ENCODE measurements at places on chromosomes 6 and 20.

DNA sequence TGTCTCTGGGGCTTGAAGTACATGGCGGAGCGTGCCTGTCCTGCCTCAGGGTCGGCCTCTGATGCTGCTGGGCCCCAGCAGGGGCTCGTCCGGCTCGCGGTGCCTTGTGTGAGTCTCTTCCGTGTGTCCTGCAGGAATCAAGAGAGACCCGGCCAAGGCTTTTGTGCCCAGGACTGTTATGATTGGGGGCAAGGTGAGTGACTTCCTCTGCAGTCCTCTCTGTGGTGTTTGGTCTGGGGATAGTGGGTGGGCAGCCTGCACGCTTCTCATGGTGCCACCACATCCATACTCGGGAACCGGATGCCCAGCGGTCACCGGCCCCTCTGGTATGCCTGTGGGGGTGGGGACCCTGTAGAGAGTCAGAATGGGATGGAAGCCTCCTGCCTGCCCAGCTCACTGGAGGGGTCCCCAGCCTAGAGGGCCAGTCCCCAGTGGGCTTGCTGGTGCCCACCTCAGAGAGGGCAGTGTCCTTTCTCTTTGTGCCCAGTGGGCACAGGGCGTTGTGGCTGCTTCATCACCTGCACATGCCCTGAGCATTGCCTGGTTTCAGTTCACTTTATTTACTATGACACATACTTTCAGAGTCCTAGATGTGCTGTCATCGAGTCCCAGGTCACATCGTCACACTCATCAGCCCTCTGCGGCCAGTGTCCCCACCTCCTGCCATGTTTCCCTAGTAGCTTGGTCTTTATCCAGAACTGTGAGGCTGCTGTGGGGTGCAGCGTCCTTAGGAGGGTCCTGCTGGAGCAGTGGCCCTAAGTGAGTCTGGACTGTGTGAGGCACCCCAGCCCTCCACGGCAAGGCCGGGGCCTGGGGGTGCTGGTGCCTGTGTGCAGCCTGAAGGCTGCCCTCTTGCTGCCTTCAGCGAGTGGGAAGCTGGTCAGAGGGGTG is 40.7 kb downstream of the PYGB start:
- DNase-seq: no peak

- DNase-seq: no peak
These were observed 1308.1 kb upstream of the GJE1 start for GRCh38 chr6:140824595-140824994.

GRCh38 chr20:1900321-1900801 is 5.2 kb downstream of the SIRPA start:
- peak; percentile 92 for DNase-seq

- DNase-seq: no peak
These were observed 33.3 kb downstream of the EPB41L2 start for GRCh38 chr6:131029626-131030297.

DNA sequence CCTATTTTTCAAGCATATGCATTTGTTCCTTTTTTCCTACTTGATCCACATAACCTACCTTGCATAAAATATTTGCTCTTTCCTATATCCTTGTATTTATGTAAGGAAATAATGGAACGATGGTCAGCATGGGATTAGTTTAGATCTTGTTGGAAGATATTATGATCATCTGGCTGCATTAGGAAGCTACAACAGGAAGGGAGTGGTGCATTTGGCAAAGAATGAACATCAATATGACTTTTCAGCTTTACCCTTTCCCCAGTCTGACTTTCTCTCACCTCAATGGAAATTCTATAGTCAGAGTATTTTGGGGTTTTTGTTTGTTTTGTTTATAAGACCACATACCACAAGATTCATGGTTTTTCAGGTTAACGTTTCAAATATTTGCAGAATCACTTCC is 66.0 kb downstream of the HS3ST5 start:
- DNase-seq: no peak

GRCh38 chr6:96626759-96627364 is 63.9 kb downstream of the FHL5 start:
- DNase-seq: peak; percentile 80

DNA sequence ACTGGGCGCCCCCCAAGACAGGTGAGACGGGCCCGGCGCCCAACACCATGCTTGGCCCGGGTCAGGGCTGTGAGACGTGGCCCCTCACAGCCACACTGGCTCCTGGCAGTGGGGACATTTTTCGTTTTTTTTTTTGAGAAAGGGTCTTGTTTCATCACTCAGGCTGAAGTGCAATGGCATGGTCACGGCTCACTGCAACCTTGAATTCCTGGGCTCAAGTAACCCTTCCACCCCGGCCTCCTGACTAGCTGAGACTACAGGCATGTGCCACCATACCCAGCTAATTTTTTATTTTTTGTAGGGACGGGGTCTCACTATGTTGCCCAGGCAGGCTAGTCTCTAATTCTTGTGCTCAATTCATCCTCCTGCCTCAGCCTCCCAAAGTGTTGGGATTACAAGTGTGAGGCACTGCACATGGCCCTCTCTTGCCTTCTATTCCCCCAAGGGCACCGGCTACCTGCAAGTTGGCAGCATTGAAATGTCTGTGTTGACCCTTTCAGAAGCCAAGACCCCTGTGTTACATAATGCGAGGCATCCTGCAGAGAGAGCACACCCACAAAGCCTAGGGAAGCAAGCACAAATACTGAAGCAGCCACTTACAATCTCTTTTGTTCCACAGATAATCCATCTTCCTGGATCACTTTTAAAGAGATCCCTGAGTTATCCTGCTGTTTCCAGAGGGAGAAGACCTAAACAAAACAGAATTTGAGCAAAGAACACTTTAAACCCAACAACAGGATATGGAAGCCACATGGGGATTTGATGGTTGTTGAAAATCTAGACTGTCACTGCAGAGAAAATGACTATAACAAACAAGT is 57.5 kb upstream of the SLC4A11 start:
- DNase-seq: no peak

GRCh38 chr6:5294392-5295211 is 33.3 kb downstream of the FARS2 start:
- no peak for DNase-seq

GRCh38 chr6:112274774-112275173 is 20.4 kb upstream of the LAMA4 start:
- DNase-seq: no peak
